ENCODE measurements at places on chromosomes 3 and 15. TPM values are rescaled to one million over a fixed set of nuclear protein-coding genes. Genes with fewer than 3 reads are reported as not detected.

The BOC gene
- 10.5 TPM for total RNA-seq

The PTPN9 gene
- 27.0 TPM for total RNA-seq

The GRK7 gene
- not detected for total RNA-seq

The NANOGP8 gene
- total RNA-seq: not detected

The SPATA12 gene
- 0.03 TPM for total RNA-seq

The MYO5C gene
- total RNA-seq: 0.37 TPM

The C2CD4A gene
- not detected for total RNA-seq

The TMC3 gene
- not detected for total RNA-seq

The LTF gene
- total RNA-seq: not detected

The MESP1 gene
- total RNA-seq: 0.11 TPM

The STARD9 gene
- total RNA-seq: 2.2 TPM

The LDHAL6B gene
- not detected for total RNA-seq

The HOMER2 gene
- total RNA-seq: 12.8 TPM

The NDN gene
- total RNA-seq: 7.5 TPM

The ISG20 gene
- total RNA-seq: 8.3 TPM

The EHHADH gene
- 5.5 TPM for total RNA-seq

The MESP2 gene
- total RNA-seq: 0.88 TPM
